ENCODE measurements at places on chromosomes 7 and 10.

DNA sequence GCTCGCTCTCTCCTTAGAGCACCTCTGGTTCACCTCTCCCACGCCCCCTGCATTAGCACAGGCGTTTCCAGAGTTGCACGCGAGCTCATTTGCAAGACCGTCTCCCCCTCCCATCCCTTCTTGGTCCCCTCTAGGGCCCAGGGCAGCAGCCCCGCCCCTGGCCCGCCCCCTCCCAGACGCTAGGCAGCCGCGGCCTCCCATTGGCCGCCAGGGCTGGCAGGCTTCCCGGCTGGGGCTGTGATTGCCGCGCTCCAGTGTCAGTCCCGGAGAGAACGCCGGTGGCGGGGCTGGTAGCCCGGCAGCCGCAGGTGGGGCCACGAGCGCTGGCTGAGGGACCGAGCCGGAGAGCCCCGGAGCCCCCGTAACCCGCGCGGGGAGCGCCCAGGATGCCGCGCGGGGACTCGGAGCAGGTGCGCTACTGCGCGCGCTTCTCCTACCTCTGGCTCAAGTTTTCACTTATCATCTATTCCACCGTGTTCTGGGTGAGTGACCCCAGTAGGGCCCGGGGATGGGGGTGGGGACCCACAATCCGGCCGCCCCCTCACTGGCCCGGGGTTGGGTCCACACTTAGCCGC lies at the start of gene TSPAN15:
Gene TSPAN15, plus strand, starts transcription at position 257 of the 575 bp plus-strand sequence. Its CDS starts 130 bp downstream, at position 387.
- DNase-seq: peak; percentile 86

GRCh38 chr10:4121502-4122380 lies 336.7 kb upstream of the KLF6 start:
- no peak for DNase-seq

GRCh38 chr10:24791084-24791726 lies 67.5 kb upstream of the ARHGAP21 start:
- no peak for DNase-seq

DNA sequence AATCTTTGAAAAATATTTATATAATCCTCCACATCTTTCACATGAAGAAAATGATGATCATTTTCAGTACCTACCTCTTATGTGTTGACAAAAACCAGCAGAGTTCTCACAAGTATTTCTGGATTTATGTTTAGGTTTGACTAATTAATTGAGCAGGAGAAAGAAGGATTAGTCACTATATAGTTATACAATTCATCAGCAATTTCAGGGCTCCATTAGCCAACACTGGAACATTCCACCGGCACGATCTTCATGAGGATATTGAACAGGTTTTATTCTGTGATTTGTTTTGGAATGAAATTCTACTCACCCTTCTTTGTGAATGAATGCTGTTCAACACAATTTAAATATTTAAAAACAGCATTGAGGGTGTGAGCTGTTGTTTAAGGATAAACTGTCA lies 163.2 kb downstream of the SEM1 start:
- no peak for DNase-seq

- DNase-seq: no peak
These were observed 146.0 kb downstream of the VTI1A start for GRCh38 chr10:112593023-112593422.

- peak; percentile 36 for DNase-seq
These were observed 96.6 kb upstream of the LRRN3 start for GRCh38 chr7:110994028-110994967.

- DNase-seq: no peak
These were observed 507.3 kb upstream of the AUTS2 start for GRCh38 chr7:69090936-69091335.

GRCh38 chr7:33612442-33612841 lies 292.9 kb upstream of the BMPER start:
- DNase-seq: peak; percentile 79

DNA sequence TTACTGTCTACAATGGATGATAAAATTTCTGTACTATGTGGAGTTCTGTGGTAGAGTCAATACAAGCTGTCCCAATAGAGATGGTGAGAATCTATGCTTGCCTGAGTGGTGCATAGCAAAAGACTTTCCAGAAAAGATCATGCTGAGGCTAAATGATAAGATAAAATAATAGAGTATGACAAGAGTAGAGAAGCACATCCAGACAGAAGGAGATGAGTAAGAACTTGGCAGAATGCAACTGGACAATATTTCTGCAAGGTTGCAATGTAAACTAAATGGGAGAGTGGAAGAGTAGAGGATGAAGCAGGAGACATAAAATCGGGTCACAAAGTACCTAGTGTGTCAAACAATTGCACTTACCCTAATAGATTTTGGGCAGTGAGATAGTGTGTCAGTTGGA lies 347.6 kb downstream of the MDFIC start:
- no peak for DNase-seq

- DNase-seq: no peak
These were observed 69.0 kb upstream of the RAB11FIP2 start for GRCh38 chr10:118115701-118116100.

GRCh38 chr10:63430091-63430998 lies 35.4 kb downstream of the JMJD1C start:
- DNase-seq: no peak

DNA sequence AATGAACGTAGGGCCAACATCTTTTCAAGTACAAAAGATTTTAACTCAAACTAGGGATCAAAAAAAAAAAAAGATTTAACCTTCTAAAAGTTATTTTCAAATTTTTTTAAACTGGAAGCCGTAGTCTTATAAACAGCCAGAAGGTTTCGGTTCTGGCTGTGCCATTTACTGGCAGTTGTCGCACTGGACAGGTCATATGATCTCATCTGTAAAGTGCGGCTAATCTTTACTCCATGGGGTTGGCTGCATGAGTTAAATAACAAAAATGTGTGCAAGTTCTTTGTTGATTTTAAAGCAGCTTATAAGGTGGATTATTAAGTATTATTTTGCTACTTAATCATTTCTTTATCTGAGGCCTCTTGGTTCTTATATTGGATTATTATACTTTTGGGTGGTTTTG lies 36.6 kb downstream of the TRUB1 start:
- DNase-seq: no peak

Data from large intestine (tissue), 12 donors.